ENCODE measurements at places on chromosomes 5 and 9.
A peak's percentile ranks its signal among the peaks of the same experiment; 100 is the strongest.

DNA sequence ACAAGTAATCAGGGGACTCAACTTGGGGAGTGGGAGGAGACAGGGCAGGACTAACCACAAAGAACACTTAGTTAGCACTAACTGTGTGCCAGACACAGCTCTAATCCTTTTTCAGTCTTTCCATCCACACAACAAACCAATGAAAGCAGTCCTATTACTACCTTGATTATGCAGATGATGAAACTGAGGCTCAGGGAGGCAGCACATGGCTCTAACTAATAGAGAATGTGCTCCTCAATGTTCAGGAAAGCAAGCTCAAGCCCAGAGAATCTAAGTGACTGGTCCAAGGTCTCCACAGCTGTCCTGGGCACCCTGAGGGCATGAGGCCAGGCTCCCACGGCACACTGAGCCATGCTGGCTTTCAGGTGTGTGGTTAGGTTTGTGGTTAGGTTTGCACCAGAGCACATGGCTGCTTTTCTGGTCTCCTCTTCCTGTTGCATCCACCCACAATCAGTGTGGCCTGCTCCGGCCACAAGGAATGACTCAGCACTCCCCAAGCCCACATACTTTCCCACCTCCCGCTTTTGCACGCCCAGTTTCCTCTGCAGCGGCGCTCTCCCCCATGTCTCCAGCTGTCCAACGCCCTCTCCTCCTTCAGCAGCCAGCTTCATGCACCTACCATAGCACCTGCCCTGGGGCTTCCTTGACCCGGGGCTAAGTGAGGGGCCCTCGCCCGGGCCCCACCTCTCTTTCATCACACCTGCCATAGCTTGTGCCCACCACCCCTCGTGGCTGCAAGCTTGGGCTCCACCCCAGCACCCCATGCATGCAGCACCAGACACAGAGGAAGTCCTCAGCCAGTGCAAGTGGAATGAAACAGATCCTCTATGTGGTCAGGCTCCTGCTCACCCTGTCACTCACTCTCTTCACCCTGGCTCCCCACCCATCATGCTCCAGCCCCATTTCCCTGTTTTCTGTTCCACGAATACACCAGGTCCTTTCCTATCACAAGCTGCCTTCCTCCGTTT lies 133.1 kb downstream of the GABBR2 start:
- DNase-seq, result no peak

- DNase-seq, result no peak
These were observed 125.0 kb upstream of the RASGRF2 start for GRCh38 chr5:80835128-80835527.

GRCh38 chr5:172422255-172422654 lies 32.1 kb downstream of the SH3PXD2B start:
- DNase-seq, result no peak

DNA sequence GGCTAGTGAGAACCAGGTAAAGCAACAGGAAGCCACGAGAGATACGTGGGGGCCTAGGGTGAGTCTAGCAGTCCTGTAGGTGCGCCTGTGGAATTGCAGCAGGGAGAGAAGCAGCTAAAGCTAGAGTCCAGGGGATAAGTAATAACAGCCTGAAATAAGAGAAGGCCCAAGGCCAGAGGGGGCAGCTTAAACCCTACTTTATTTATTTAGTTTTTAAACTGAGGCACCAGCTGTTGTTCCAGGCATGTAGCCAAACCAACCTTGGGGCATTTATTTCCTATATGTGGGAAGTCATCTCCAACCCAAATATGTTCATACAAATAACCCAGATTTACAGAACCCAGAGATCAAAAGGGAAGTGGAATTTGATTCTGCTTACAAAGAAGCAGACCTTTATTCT lies 93.5 kb downstream of the GLDC start:
- DNase-seq, result peak; percentile 16

- DNase-seq, result no peak
These were observed 67.9 kb upstream of the LPAR1 start for GRCh38 chr9:111106202-111106601.

DNA sequence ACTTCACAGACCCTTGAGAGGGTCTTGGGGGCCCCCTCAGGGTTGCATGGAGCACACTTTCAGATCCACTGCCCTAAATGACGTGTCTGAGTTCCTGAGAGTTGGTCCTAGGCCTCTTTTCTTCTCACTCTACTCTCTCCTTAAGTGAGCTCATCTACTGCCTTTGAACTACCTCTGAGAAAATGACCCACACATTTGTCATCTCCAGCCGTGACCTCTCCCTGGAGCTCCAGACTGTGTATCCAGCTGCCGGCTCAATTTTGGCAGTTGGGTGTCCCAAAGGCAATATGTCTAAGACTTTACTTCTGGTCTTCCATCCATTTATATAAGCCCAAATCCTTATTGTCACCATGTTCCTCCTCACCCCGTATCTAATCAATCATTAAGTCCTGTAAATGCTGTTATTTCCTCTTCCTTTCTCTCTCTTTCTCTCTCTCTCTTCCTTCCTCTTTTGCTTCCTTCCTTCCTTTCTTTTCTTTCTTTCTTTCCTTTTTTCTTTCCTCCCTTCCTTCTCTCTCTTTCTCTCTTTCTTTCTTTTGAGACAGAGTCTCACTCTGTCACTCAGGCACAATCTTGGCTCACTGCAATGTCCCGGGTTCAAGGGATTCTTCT lies 51.2 kb upstream of the HSPA9 start:
- no peak for DNase-seq

DNA sequence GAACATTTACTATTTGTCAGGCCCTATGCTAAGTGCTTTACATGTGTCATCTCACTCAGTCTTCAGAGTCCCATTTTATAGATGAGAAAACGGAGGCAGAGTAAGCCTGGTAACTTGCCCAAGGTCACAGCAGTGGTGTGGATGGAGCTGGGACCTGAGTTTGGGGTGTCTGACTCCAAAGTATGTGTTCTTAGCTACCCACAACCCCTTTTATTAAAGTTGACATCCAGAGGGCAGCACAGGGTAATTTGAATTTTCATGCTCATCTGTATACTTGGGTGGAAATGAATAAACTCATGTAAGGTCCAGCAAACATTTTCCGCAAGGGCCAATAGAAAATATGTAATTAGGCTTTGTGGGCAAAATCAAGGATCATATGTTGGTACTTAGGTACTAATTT lies 93.4 kb upstream of the SLC25A48 start:
- DNase-seq, result no peak

GRCh38 chr5:134634227-134634626 lies 1.6 kb upstream of the SAR1B start:
- DNase-seq, result no peak

DNA sequence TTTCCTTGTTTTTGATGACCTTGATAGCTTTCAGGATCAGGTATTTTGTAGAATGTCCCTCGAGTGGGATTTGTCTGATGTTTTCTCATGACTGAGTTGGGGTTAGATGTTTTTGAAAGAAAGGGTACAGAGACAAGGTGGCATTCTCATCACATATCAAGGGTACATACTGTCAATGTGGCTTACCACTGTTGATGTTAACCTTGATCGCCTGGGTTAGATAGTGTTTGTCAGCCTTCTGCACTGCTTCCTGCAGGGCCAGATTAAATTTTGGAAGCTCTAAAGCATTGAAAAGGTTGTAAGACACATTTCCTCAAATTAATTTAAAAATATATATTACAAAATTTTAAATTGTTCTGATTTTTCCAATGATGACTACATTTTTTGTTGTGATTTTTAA lies 287.4 kb upstream of the ACTBL2 start:
- DNase-seq, result no peak

Measured in HEK293T (cell line).